ENCODE measurements at places on chromosomes 1 and 21. TPM values are rescaled to one million over a fixed set of nuclear protein-coding genes. Genes with fewer than 3 reads are reported as not detected.

DNA sequence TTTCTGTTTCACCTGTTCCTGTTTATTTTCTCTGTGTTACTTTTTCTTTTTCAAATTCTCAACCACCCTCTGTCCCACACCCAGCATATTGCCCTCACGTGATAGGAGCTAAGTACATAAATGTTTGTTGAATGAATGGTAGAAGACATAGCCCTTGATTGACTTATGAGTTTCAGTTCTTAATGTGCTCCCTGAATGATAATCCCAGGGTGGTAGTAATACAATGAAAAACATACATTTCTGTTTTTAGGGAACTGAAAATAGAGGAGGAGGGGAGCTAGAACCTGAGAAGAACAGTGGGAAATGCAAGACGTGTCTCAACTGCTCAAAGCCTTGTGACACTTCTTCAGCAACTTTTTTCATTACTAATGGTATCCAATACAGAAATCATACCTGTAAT is 147.1 kb downstream of the SPATA46 start:
- no peak for DNase-seq

GRCh38 chr1:229693129-229693900 is 67.3 kb downstream of the URB2 start:
- no peak for DNase-seq

GRCh38 chr1:112383759-112384370 is 12.1 kb upstream of the CTTNBP2NL start:
- no peak for DNase-seq

DNA sequence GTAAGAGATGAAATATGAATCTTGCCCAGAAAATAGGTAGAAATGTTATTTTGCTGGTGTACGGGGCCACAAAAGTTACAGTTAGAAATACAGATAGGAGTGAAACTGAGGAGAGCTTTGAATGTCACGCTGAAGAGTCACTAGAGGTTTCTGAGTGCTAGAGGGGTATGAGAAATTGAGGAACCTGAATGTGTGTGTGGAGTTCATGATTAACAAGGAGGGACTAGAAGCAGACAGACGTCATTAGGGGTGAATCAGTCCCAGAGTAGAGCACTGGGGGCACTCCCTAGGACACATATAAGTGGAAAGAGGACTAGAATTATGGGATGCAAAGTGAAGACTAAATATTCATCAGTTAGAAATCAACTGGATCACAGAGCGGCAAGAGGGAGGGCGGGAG is 188.9 kb upstream of the MAP1LC3C start:
- no peak for DNase-seq

- no peak for DNase-seq
Measured at GRCh38 chr21:46095814-46096595, 1.9 kb upstream of the COL6A2 start.

CASZ1 gene
- total RNA-seq, result 57.8 TPM

CHAF1B gene
- 0.52 TPM for total RNA-seq

WNT3A gene
- not detected for total RNA-seq
